ENCODE measurements at places on chromosomes 13 and 19.

DNA sequence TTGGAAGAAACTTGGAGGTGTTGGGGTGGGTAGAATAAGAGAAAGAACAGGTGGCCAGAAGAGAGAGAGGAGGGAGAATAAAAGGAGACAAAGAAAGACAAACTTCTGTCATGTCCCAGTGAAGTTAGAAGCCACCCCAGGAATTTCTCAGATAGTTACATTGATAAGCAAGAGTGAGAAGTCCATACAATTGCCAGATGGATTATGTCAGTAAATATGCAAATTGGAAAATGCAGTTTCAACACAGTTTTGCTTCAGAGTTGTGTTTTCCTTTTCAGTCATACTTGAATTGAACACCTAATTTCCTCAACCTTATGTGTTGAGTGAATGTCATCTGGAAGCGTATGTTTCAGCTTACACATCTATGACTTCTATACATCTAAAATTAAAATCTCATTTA is 139.2 kb downstream of the RXFP2 start:
- no peak for DNase-seq

- no peak for DNase-seq
These were observed 24.9 kb downstream of the GADD45B start for GRCh38 chr19:2500841-2501261.

- no peak for DNase-seq
These were observed 2858.7 kb downstream of the PCDH9 start for GRCh38 chr13:64371461-64371860.

GRCh38 chr19:31418692-31419430 is 69.6 kb upstream of the TSHZ3 start:
- no peak for DNase-seq

All from NCI-H1105 treated with DMSO at 0.1 percent for 48 hours (cell line).